GM12892 (cell line): ENCODE measurements at places on chromosomes 16 and 17.

GRCh38 chr17:17500999-17501605, 4.9 kb upstream of the RASD1 start:
- DNase-seq: no peak

- DNase-seq: no peak
These were observed 238.1 kb downstream of the ZNF423 start for GRCh38 chr16:49617710-49618330.

GRCh38 chr17:28749516-28750177, 5.8 kb downstream of the TRAF4 start:
- no peak for DNase-seq

GRCh38 chr17:68601565-68602288, 560 bp upstream of the FAM20A start:
- no peak for DNase-seq

DNA sequence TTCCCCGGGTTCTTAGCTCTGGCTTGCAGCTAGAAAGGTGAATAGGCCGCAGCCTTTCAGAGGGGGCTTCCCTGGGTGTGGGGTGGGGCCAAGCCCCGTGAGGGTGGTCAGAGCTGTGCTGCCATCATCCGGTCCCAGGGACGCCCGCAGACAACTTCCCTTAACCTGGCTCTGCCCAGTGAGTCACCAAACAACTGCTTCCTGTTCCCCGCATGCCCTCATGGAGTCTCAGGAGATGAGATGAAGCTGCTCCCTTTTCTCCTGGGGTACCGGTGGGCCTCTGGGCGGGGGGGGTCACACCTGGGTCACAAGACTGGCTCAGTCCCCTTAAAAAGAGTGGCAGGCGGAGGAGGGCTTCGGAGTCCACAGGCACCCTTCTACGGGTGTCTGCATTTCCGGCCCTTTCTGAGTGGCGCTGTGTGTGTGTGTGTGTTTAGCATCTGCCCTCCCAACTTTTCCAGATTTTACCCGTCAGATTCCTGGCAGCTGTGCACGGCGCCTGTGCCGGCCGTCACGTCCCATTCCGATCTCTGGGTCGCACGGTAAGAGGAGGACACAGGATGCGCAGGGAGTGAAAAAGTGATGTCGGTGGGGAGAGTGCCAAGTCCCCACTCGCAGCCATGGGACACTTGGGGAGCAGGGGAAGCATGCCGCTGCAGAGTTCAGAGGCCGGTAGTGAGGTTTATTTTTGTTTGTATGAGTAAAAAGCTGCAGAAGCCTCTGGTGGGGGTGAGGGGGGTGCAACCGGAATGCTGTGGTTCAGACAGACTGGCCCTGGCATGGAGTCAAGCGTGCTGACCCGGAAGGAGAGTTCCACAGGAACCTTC, 16.8 kb downstream of the HIC1 start:
- DNase-seq: no peak

DNA sequence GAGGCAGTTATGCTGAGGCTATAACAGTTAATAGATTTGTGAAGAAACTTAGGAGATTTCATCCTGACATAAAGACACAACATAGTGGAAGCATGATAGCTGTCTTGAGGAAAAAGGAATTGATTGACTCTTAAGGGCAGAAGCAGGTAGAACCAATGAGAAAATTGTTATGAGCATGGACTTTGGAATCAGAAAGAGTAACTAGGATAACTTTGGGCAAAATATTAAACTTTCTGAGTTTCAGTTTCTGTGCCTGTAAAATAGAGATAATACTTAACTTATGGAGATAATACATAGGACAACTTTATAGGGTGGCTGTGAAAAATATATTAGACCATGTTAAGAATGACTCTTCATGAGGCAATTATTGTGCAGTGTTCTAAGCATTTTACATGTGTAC, 696.5 kb downstream of the CDH11 start:
- no peak for DNase-seq

- DNase-seq: no peak
These were observed 56.1 kb upstream of the RBL2 start for GRCh38 chr16:53378138-53378537.

DNA sequence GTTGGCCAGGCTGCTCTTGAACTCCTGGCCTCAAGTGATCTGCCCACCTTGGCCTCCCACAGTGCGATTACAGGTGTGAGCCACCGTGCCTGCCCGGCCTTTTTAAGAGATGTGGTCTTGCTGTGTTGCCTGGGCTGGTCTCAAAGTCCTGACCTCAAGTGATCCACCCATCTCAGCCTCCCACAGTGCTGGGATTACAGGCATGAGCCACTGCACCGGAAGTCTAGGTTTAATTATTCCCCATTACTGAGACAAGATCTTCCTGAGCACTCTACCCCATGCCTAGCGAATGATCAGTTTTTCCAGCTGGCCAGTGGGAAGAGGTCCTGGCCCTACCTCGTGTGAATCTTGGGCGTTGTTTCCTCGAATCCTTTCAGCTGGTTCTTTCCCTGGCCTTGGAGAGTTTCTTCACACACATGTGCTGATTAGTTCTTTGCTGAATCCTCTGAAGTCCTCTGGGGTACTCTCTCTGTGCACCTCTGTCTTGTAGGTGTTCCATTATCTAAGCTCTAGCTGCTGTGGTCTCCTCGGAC, 18.9 kb downstream of the C16orf54 start:
- no peak for DNase-seq

- DNase-seq: no peak
These were observed 21.7 kb downstream of the ATP6V0D1 start for GRCh38 chr16:67459066-67459860.
